ENCODE measurements at places on chromosomes 4 and X.

GRCh38 chrX:150164971-150165600 is 198.0 kb upstream of the MAMLD1 start:
- no peak for DNase-seq

DNA sequence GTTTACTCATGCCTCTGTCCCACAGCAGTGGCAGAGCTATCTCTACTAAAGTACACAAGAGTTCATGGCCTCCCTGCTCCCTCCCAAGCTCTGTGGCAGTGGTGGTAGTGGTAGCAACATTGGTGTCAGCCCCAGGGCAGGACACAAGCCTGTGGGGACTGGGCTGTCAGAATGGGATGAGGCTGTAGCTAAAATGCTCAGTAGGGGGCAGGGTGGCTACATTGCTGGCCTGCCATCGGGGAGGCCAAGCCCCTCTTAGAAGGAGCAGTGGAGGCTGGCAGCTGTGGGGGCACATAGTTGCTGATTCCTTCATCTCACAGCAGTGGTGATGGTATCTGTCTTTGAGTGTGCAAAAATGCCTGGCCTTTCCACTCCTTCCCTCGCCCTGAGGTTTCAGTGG is 461.7 kb downstream of the PCDH18 start:
- DNase-seq = no peak

GRCh38 chr4:89754531-89754930 is 82.4 kb downstream of the SNCA start:
- no peak for DNase-seq

DNA sequence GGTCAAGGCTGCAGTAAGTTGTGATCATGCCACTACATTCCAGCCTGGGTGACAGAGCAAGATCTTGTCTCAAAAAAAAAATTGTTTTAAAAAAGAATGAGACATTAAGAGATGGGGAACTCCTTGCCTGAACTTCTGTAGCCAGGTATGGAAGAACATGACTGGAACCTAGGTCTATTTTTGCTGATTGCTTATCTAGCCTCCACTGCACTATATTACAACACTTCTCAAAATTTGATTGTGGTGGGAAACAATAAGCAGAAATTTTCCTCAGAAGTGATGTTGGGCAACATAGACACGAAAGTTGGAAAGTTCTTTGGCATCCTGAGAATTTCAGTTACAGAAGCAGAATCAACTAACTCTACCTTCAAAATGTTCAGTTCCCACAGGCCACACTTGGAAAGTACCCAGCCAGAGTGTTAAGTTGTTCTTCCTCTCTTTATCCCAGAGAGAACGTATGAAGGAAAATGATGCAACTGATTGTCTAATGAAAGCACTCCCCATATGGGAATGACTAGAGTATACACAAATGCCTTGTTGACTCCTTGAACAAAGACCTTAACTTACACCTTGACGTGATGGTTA is 50.0 kb downstream of the LUZP4 start:
- DNase-seq = no peak

GRCh38 chrX:148316446-148316845 is 184.0 kb upstream of the AFF2 start:
- DNase-seq = no peak

DNA sequence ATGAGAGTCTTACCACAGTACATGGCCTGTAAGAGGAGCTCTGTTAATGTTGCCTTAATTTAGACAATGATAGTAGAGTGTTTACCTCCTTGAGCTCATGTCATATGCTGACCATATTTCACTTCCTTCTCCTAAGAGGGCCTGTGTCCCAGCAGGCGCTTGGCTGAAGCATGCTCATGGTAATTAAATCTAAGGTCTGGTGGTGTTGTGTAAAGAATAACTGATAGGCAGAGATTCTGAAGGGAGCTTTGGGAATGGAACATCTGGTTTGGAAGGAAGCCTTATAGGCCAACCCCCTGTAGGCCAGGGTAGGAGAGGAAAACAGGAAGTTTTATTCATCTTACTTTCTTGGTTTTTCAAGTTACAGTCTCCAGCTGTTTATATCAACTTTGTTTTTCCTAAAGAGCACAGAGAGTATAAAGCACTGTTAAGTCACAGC is 300.2 kb downstream of the USP46 start:
- DNase-seq = no peak

GRCh38 chr4:186481998-186482790 is 73.2 kb downstream of the MTNR1A start:
- DNase-seq = no peak

- no peak for DNase-seq
These were observed 5.1 kb downstream of the MED28 start for GRCh38 chr4:17619416-17620105.

GRCh38 chr4:118029224-118029623 is 5.1 kb upstream of the NDST3 start:
- DNase-seq = no peak

GRCh38 chr4:140069066-140069465 is 84.9 kb downstream of the MAML3 start:
- DNase-seq = no peak

DNA sequence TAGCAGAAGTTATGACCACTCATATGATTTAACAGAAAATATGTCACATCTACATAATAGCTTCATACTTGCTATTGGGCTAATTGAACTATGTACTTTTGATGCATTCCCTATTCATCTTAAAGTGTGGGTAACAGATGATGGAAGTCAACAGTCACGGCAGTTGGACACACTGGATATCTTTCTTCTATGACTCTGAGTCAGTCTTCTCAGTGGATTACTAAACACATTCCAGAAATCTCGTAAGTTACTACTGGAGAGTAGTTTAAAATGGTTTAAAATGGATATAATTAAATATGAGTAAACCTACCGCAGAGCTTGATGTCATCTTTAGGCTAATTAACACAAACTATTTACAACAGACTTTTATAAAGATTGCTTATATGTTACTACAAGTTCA is 30.1 kb upstream of the CFAP299 start:
- DNase-seq = no peak

DNA sequence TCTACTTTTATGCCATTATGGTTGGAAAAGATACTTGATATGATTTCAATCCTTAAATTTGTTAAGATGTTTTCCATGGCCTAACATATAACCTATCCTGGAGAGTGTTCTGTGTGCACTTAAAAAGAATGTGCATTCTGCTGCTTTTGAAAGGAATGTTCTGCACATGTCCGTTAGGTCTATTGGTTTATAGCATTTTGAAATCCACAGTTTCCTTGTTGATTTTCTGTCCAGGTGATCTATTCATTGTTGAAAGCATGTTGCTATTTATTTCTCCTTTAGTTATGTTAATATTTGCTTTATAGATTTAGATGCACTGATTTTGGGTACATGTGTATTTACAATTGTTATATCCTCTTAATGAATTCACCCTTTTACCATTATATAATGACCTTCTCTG is 5.7 kb upstream of the KLKB1 start:
- no peak for DNase-seq

DNA sequence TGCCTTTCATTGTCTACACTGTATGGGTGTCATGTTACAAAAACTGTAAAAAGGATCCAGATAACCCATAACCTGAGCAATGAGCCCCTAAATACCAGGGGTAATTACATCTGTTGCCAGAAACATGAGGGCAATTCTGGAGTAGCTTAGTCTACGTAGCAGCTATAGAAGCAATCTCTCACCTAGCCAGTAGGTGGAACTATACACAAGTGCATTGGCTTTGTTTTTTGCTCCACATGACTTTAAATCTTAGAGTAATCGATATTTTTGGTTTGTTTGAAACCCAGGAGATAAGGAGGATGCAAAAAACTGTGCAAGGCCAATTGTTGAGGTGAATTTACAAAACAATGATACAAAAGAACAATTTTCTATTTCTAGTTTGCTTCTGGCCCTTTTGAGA is 57.5 kb downstream of the GPR82 start:
- DNase-seq = peak; percentile 58

DNA sequence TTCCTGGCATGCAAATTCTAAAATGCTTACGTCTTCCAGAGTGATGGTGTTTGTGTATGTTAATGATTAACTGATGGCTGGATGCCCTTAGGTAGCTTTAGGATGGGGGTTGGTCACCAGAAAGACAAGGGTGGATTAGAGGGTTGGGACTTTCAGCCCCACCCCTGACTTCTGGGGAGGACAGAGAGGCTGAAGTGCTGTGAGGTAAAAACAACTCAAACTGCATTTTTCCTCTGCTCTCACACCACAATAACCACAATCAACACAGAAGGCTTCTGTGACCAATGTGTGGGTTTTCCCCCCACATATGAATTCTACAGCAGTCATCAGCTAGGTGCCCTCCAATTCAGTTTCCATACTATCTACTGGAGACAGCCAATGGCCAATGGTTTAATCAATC is 18.7 kb upstream of the DDIT4L start:
- DNase-seq = peak; percentile 70

- no peak for DNase-seq
These were observed 20.2 kb downstream of the PDCL2 start for GRCh38 chr4:55571806-55572205.

DNA sequence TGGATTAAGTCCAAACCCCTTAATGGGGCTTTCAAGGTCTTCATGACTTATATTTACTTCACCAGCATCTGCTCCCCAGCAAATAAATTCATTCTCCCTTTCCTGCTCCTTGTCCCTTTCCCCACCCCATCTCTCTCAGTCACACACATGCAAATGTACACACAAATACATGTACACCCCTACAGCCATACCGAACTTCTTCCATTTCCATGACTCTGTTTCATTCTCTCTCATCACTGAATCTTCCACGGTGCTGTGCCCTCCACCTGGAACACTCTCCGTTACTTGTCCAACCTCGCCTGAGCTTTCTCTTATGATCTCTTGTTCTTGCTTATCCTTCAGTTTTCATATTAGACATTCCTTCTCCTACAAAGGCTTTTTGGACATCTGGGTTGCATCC is 22.0 kb upstream of the RPA4 start:
- DNase-seq = no peak

All from GM12865 (cell line).